ENCODE measurements at places on chromosomes 12 and 14. TPM values are rescaled to one million over a fixed set of nuclear protein-coding genes. Genes with fewer than 3 reads are reported as not detected.

Gene BHLHE41
- polyA plus RNA-seq = 10.0 TPM

Gene NUP107
- 40.3 TPM for polyA plus RNA-seq

Gene LHX5
- polyA plus RNA-seq = 0.11 TPM

GRCh38 chr14:55233591-55233990 is 37.6 kb upstream of the FBXO34 start:
- no peak for DNase-seq
- no peak overlapping the region for H3K4me3 ChIP-seq
- no peaks in the 10 kb centered on the region for H3K27me3 ChIP-seq

GRCh38 chr12:40313928-40314327 is 89.1 kb downstream of the LRRK2 start:
- H3K36me3 ChIP-seq = no peaks in the 10 kb centered on the region
- DNase-seq = no peak
- no peaks in the 10 kb centered on the region for H3K27me3 ChIP-seq
- no peaks in the 10 kb centered on the region for H3K4me1 ChIP-seq

DNA sequence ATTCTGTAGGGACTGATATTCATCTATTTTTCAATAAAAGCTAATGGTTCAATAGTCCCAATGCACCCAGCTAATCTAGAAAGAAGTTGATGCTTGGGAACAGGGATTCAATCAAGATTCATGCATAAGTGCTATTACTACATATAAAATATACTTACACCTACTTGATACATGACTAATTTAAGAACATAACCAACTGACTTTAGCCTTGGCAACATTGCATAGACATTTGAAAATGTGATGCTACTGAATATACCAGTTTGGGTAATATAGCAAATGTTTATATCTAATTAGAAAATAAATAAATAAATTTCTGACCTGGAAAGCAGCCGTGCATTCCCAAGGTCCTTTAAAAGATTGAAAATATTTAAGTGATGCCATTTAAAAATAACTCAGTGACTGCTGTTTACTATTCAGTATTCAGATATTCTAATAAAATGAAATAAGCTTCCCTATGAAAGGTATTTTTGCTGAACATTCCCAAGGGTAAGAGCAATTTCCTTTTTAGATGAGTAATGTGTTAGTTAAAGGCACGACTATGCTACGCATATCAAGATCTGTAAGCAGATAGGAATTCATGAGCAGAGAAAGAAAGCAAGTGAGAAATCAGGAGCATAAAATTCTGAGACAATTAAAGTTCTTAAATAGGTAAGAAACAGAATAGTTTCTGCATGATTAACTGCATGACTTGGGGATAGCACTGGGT is 160.6 kb upstream of the SYT1 start:
- H3K36me3 ChIP-seq = no peaks in the 10 kb centered on the region
- H3K27ac ChIP-seq = no peak overlapping the region
- no peak for DNase-seq
- H3K27me3 ChIP-seq = no peaks in the 10 kb centered on the region
- H3K4me3 ChIP-seq = no peak overlapping the region

DNA sequence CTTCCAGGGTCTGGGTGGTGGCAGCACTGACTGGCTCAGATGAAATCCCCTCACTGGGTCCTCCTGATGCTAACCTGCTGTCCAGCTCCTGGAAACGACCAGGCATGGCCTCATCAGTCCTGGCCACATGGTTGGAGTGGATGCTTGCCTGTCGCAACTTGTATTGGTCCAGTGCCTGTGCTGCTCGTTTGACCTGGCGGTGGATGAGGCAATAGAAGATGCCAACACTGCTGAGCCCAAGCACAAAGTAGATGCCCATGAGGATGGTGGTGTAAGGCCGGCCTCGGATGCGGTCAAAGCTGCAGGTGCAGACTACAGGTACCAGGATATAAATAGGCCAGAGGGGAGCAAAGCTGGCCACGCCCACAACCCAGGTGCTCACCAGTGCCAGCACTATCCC is 1.2 kb downstream of the GPR84 start:
- no peaks in the 10 kb centered on the region for H3K36me3 ChIP-seq
- no peak for DNase-seq
- H3K27ac ChIP-seq = no peak overlapping the region
- H3K4me3 ChIP-seq = no peak overlapping the region
- H3K27me3 ChIP-seq = no peaks in the 10 kb centered on the region
- H3K4me1 ChIP-seq = peaks cover 21% of the 10 kb centered on the region
